ENCODE measurements at places on chromosomes 3 and 15. TPM values are rescaled to one million over a fixed set of nuclear protein-coding genes. Genes with fewer than 3 reads are reported as not detected.

DNA sequence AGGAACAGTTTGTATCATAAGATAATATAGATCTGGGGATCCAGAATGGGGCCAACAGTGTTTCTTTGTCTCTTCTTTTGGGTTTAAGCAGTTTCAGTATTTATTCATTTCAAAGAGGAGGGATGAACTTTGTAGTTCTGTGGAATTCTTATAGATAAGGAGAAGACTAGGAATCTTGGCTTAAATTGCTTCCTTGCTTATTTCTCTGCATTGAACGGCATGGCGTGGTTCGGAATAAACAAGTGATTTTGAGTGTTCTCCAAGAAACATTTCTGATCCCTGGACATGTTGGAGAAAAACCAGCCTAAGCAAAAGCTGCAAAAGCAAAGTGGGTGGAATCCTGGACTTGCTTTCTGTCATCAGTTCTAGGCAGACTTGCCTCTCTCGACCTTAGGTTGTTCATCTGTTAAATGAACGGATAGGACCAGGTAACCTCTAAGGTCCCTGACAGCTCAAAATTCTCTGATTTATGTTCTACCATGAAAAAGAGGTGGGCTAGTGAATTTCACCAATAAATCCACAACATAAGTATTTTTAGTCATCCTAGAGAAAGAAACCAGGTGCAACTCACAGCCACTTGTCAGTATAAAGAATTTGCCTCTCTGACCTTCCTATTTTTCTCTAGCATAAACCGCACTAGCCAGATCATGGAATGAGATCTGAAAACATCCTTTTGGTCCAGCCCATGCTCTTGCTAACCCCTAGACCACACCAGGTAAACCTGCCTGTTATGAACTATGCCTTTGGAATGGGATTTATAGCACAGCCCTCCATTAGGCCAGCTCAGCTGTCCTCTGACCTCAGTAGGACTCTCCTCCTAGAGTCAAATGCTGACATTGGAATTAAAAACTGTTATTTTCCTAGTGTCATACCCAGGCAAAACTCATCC lies 78.8 kb downstream of the CLDN11 start:
- no peak for DNase-seq

- no peak for DNase-seq
These were observed 996 bp upstream of the DNAJA4 start for GRCh38 chr15:78263351-78263781.

DNA sequence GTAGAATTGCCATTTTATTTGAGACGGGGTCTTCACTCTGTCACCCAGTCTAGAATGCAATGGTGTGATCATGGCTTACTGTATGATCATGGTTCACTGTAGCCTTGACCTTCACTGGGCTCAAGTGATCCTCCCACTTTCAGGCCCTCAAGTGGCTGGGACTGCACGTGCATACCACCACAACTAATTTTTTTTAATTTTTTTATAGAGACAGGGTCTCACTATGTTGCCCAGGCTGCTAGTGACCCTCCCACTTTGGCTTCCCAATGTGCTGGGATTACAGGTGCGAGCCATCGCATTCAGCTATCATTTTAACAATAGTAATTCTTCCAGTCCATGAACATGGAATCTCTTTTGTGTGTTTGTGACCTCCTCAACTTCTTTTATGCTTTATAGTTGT lies 11.9 kb downstream of the EPM2AIP1 start:
- DNase-seq = no peak

DNA sequence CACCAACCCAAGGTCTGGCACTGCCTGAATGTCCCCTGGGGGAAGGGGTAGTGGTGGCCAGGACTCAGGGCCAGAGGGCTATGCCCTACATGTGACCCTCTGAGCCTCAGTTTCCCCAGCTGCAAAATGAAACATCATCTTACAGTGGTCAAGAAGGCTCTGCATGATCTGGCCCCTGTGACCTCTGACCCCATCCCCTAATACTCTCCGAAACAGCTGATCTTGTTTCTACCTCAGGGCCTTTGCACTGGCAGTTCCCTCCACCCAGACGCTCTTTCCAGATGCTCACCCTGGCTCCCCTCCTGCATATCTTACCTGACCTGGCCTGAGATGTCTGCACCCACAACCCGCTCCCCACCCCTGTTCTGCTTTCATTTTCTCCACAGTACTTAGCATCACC lies 21.8 kb downstream of the PLXND1 start:
- no peak for DNase-seq

GRCh38 chr15:42279234-42279723 lies 6.0 kb upstream of the TMEM87A start:
- no peak for DNase-seq

DNA sequence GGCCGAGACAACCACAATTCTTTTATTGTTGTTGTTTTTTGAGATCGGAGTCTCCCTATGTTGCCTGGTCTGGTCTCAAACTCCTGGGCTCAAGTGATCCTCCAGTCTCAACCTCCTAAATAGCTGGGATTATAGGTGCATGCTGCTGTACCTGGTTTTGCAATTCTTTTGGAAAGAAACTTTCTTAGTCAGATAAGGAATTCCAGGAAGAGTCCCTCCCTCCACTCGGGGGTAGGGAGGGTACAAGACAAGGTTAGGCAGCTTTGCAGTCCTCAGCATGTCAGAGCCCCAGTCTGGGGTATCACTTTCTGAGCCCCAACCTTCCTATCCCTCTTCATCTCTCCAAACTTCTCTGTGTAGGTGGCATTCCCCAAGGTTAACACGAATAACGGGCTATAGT lies 33.8 kb upstream of the FURIN start:
- no peak for DNase-seq

DNA sequence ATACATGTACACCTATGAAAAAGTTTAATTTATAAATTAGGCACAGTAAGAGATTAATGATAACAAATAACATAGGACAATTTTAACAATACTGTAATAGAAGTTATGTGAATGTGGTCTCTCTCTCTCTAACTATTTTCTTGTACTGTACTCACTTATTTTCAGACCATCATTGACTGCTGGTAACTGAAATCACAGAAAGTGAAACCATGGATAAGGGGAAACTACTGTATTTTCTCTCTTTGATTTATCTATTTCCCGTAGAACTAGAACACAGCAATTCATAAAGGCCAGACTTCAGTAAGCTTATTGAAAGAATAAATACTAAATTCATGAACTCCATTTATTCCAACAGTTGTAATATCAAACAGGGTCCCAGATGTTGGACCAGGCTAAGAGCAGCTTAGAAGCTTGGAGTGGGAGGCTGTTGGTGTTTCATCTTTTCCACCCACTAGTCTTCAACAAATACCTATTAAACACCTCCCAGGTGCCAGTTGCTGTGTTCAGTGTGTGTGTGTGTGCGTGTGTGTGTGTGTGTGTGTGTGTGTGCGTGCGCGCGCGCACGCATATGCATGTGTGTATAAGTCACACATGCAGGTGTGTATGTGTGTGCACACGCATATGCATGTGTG lies 235.4 kb downstream of the FOXP1 start:
- DNase-seq = no peak

DNA sequence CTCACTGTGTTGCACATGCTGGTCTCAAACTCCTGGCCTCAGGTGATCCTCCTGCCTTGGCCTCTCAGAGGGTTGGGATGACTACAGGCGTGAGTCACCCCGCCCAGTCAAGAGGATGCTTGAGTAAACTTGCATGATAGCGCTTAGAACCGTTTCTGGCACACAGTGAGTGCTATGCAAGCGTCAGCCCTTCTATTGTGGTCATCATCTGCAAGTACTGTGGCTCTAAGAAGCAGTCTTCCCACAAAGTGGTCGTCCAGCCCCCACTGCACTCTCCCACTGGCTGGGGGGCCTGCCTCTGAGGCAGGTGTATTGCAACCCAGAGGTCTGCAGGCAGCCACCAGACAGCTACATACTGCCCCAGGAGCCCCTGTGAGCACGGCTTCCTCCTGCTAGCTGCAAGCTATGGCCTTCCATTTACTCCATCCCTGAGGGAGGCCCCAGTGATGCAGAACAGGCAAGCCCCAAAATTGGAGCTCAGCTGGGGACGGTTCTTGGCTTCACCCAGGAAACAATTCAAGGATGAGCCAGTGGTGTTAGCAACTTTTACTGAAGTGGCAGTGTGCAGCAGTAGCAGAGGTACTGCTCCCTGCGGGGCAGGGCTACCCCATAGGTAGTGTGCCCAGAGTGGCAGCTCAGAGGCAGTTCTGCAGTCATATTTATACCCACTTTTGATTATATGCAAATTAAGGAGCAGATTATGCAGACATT lies 95.4 kb downstream of the LSM3 start:
- DNase-seq = no peak

DNA sequence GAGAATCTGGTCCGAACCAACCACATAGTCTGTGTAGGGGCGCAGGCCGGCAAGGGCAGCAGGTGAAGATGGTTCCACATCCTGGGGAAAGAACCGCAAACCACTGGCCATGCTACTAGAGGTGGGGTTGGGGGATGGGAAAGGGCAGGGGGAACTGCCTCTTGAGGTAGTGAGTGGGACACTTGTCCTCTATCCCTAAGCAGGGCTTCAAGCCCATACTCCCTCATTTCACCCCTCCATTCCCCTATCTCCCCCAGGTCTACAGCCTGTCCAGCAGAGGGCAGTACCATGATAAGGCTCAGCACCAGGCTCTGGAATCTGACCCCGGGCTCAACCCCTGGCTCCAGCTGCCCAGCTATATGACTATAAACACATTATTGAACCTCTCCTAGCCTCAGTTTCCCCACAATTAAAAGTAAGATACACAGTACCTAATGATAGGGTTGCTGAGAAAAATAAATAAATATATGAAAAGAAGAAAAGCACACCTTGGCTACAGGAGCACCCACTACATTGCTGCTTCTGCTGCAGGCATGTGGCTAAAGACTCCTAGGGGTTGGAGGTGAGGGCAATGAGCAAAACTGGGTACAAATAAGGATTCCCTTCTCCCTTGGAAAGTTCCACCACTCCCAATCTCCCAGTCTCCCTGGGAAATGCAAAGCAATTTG lies 6.3 kb downstream of the GORASP1 start:
- DNase-seq = no peak

GRCh38 chr15:68500363-68501258 lies 68.6 kb upstream of the ITGA11 start:
- no peak for DNase-seq

GRCh38 chr3:161175506-161175905 lies 45.6 kb upstream of the NMD3 start:
- DNase-seq = no peak

- no peak for DNase-seq
These were observed 13.9 kb downstream of the TMEM45A start for GRCh38 chr3:100506355-100506754.

DNA sequence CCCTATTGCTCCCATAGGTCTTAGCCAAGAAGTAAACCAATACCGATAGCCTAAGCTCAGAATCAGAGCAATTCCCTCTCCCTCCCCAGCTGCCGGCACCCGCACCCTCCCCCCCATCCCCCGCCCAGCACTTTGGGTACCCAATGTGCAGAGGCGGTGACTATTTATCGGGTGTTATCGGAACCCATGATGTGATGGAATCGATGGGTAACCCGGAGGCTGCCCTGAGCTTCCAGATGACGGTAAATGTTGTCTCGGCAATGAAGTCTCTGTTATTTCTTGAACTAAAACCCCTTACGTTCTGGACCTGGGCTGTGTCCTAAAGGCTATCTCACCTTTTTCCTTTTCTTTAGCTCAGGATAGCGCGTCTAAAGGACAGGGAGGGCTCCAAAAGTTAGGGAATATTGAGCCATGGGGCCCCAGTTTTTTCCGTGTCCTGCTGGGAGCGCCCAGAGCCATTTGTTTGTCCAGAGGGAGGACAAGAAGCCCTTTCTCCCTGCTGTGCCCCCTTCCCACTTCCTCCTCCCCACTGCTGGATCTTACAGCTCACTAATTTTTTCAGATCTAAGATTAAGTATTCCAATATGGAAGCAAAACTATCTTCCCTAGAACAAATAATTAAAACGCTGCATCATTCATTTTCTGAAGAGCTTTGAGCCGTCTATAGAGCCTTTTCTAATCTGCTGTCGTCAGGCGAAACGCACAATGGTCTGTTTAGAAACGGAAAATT lies 1.5 kb downstream of the SLITRK3 start:
- no peak for DNase-seq

DNA sequence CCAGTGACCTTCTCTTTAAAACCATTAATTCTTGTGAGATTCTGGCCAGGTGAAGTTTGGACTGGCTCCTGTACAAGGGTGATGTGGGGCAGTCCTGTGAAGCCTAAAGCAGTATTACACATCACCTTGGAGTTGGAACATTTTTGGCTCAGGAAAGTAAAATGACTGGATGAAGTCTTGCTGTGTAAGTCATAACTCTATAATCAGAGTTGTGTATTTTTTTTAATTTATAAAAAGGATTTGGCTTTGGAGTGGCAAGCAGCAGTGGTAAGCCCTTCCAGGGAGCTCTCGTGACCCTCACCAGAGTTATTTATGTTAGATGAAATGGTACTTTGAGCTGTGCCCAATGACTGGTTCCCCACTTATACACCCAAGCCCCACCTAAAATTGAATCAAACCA lies 331.2 kb upstream of the DCBLD2 start:
- no peak for DNase-seq

DNA sequence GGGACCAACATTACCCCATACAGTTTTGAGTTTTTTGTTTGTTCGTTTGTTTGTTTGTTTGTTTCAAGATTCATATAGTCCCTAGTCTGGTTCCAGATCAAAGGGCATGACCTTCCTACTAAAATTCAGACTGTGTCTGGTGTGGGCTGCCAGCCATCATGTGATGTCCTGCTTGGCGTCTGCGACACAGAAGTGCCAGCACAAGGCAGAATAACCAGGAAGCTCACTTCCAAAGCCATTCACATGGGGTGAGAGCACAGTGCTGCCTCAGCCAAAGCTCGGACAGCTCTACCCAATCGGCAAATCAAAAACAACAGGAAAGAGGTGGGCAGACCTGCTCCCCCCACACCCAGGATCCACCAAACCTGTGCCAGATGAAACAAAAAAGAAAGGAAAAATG lies 142.6 kb upstream of the THBS1 start:
- DNase-seq = no peak

- DNase-seq = no peak
These were observed 113.0 kb upstream of the PFN2 start for GRCh38 chr3:150083655-150084042.

DNA sequence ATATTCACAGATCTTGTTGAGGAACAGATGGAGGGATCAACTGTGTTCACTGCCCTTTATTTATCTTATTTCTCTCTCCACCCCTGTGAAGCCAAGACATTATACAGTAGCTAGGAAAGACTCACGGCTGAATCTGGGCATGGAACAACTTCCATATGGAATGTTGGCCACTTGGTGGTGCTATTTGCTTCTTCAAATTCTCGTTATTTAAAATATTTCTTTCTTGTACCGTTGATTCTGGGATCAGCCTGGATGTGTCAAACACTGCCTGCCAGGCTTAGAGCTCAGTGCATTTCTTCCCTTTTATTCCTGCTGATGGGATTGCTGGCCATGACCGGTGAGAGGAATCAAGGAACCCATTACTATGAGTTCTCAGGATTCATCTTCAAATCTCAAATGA lies 17.5 kb upstream of the GASK1A start:
- no peak for DNase-seq

The CCDC191 gene
- total RNA-seq = 6.2 TPM

The SAMMSON gene
- not detected for total RNA-seq

The ISLR gene
- 29.9 TPM for total RNA-seq

The CHCHD4 gene
- 15.1 TPM for total RNA-seq

The AMT gene
- total RNA-seq = 22.9 TPM

The SLC12A1 gene
- not detected for total RNA-seq

The RASSF1 gene
- 18.9 TPM for total RNA-seq

The UACA gene
- total RNA-seq = 42.1 TPM

The H1-8 gene
- total RNA-seq = not detected

The CNTN3 gene
- total RNA-seq = 8.1 TPM
